ENCODE measurements at places on chromosomes 6 and 20.

GRCh38 chr6:32815996-32816395 lies 806 bp downstream of the HLA-DOB start:
- DNase-seq: no peak

GRCh38 chr6:115004204-115004603 lies 661.4 kb upstream of the HS3ST5 start:
- no peak for DNase-seq

- no peak for DNase-seq
Observed at GRCh38 chr6:123909989-123910388, 106.3 kb downstream of the NKAIN2 start.

GRCh38 chr20:49452011-49452482 lies 30.4 kb downstream of the KCNB1 start:
- no peak for DNase-seq

GRCh38 chr20:33647603-33648395 lies 14.3 kb upstream of the C20orf144 start:
- DNase-seq: no peak

DNA sequence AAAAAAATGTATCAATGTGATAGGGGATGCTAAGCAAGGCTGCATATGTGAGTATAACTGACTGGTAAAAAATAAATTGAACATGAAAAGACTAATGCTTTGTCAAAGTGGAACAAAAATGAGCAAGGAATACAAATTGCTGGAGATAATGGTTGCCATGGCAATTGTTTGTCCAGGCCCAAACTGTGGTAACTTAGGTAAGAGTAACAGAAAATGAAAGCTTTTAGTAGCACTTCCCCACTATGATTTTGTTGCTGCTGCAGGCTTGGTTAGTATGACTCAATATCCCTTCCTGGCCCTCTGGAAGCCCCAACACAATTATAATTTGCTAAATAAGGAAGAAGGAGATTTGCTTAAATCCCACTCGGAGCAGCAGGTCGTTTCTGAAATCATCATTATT lies 577.1 kb downstream of the DOK5 start:
- DNase-seq: no peak

DNA sequence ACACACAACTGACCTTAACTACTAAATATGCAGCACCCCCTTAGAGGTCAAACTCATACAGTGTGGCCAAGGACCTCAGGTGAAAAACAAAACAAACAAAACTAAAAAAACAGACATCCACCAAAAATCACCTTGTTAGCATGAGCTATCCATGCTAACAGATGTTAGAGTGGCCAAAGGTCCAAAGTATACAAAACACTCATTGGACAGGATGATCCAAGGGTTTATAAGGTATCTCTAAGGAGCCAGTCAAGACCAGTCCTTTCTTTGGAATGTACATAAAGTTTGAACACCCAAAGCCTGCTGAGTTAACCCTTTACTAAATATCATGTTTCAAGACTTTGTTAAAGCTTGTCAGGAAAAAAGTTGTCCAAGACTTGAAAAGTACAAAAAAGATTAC lies 35.8 kb downstream of the THEMIS start:
- no peak for DNase-seq
